ENCODE measurements at places on chromosomes 2 and 18. TPM values are rescaled to one million over a fixed set of nuclear protein-coding genes. Genes with fewer than 3 reads are reported as not detected.

GRCh38 chr2:71409611-71410010 lies 43.8 kb upstream of the DYSF start:
- no peak for DNase-seq

DNA sequence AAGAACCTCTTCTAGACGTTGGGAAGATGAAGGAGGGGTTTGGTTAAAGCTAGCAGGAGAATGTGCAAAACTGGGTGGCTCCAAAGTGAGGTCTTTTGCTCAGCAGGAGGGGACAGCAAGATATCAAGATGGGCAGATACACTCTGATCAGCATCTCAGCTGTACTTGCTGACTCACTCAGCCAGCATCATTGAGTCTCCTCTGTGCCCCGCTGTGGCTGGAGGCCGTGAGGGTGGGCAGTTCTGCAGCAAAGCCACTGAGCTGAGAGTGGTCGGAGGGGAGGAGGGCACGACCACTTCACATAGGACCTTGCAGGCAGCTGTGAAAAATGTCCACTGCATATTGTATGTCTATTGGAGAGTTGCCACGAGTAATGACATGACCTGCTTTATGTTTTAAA lies 152.0 kb downstream of the CAPN13 start:
- DNase-seq = peak; percentile 51

DSC2 gene
- total RNA-seq = not detected

- no peak for DNase-seq
These were observed 10.2 kb upstream of the LIMS2 start for GRCh38 chr2:127685410-127686080.

ALS2 gene
- total RNA-seq = 30.6 TPM

DNA sequence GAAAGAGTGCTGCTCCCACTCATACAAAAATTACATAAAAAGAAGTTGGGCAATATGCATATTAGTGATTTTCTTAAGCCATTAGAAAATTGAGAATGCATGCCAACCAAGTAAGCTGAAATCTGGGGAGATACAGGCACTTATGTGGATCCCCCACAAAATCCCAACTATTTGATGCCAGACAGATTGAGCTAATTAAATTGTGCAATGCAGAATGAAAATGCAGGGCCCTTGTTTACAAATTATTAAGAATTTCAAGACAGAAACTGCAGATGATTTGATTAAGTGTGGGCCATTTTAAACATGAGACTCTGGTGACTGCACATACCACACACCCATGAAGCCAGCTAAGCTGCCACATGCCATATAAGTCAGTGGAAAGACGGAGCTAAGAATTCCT lies 554.5 kb downstream of the CBLN2 start:
- DNase-seq = no peak

DNA sequence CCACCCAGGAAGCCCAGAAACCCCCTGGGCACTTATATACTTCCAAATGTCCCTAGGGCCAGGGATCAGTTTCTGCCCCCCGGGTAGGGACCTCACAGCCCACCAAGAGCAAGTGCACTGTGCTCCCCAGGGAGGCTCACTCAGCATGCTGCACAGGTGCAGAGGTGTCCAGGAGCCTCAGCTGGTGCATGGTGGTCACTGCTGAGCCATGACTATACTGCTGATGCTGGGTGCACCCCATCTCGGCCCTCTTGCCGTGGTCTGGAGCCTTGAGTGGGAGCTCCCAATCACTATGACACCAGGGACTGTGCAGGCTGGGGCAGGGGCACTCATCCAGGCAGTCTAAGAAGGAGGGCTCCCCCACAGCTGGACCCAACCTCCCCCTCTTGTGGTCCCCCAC lies 617.8 kb upstream of the RAB6C start:
- DNase-seq = no peak

- DNase-seq = peak; percentile 45
These were observed 62.3 kb upstream of the CCDC195 start for GRCh38 chr2:224778474-224778877.

GRCh38 chr2:239801404-239802184 lies 223.5 kb downstream of the NDUFA10 start:
- DNase-seq = no peak

RTP5 gene
- total RNA-seq = not detected

DNA sequence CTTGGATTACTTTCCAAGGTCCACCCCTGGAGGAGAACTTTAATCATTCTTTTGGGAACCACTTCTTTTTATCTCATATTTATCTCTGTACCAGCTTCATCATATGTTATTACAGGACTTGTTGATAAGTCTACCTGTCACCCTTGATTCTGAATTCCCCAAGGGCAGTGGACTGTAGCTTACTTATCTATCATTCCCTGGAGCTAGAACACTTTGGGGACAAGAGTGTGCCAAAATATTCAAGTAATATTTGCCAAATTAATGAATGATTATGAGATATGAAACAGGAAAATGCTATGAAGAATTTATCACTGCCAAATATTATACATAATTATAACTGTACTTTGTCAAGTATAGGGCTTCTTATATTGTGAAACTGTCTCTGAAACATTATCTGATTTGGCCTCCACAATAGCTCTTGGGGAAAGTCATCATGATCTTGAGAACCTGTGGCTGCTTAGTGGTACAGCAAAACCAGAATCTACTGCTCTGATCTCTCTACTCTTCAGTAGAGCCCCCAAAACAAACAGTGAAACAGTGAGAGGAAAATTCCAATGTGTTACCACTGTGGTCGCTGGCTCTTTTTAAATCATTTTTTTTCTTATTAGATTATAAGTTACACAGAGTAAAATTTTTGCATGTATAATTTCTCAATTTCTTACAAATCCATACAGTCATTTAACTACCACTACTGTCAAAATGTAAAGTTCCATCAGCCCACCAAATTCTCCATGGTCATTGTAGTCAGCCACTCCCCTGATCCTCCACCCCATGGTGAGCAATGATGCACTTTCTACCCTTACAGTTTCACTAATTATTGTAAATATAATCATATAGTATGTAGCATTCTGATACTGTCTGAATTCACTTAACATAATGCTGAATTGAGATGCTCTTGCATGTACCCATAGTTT lies 197.5 kb downstream of the PIEZO2 start:
- DNase-seq = no peak

DNA sequence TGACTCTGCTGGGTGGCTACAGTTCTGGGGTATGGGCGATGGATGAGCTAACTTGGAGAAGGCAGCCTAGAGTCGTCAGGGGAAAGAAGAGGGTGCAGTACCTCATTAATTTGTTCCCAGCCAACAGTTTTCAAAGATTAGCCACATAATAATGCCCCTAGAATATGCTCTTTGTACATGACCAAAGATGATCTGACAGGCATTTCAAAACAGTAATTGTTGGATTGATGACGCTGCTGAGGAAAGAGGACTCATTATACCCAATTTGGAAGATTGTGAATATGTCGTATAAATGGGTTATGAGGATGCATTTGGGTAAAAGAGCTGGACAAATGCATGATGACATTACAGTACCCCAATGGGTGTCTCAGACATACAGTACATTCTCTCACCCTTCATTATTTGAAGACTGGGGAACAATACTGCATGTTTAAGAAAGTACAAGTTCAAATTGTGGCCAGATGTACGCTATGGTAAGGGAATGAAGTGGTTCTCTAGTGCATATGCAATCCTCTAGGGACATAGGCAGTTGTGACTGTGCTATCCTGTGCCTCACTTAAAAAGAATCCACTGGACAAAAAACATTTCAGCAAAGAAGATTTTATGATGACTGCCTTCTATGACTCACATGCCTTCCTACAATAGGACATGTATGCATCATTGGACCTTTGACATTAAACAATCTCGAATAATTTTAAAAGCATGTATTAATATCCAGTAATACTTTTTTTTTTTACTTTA lies 233.2 kb downstream of the CNTNAP5 start:
- DNase-seq = no peak

DNA sequence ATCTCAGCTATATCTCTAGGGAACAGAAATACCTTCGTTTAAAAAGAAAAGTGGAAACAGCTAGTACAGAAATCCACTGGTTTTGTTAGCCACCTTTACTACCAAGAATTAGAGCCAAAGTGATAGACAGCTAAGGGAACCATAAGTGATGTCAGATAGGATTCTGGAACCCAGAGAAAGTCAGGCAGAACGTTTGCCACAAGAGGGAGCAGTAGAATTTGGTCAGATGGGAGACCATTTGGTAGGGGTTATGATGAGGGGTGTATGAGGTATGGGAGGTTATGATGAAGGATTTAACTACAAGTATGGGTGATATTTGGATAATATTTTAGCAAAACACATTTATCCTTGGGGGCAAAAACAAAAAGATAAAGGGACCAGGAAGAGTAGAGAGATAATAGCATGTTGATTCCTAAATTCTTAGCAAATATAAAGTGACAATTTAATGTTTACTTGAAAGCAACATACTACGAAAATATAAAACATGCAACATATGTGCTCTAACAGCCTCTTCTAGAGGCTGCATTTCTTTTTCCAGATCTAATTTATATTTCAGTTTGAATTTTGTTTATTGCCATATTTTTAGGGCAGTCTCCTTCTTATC lies 3.3 kb downstream of the SLC8A1 start:
- peak; percentile 66 for DNase-seq

- peak; percentile 53 for DNase-seq
These were observed 56.0 kb downstream of the DCDC2C start for GRCh38 chr2:3759331-3759730.

CRYBA2 gene
- total RNA-seq = not detected

- DNase-seq = no peak
These were observed 949.2 kb downstream of the DSC3 start for GRCh38 chr18:30093376-30093775.

DNA sequence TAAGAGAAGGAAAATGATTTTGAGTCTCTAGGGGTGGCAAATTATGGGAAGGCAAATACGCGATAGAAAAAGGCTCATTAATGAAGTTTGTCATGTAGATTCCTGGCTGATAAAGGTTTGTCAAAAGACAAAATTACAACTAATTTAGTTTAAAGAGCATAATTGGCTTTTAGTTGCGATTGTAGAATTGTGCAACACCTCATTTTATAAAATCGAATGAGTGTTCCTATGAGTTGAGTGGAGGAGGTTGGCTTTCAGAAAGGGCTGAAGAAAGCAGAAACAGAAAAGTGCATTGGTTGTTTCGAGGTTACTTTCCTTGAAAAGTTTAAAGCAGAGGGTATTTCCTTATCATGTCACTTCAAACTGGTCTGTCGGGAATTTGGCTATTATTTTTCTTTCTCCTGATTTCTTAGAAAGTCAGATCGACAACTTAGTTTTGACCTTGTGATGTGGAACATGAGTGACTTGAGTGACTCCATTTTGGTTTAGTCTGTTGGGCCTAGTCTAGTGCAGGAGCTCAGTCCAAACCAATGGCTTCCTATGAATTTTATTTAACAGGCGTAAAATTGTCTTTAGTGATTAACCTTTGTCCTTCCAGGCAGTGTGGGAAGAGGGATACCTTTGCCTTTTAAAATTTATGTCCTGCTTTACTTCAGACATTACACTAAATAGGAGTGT lies 2.2 kb upstream of the PCYOX1 start:
- DNase-seq = no peak

DNA sequence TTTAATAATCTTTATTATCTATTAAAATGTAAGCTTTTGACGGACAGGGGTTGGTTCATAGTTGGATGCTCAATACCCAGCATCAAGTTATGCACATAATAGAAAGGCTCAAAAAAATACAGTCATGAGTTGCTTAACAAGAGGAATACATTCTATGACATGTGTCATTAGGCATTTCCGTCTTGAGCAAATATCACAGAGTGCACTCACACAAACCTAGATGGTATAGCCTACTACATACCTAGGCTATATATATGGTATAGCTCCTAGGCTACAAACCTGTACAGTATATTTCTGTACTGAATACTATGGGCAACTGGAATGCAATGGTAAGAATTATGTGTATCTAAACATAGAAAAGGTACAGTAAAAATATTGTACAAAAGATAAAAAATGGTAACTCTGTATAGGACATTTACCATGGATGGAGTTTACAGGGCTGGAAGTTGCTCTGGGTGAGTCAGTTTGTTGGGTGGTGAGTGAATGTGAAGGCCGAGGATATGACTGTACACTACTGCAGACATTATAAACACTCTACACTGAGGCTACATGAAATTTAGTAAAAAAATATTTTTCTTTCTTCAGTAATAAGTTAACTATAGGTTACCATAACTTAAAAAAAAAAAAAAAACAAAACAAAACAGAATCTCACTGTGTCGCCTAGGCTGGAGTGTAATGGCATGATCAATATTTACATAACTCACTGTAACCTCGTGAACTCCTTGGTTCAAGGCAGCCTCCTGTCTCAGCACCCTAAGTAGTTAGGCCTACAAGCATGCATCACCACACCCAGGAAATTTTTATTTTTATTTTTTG lies 201.2 kb downstream of the NBAS start:
- DNase-seq = peak; percentile 71

- DNase-seq = no peak
These were observed 15.5 kb downstream of the LPIN2 start for GRCh38 chr18:2997429-2997828.

GRCh38 chr2:61733563-61733962 lies 120.3 kb downstream of the FAM161A start:
- peak; percentile 10 for DNase-seq

DNA sequence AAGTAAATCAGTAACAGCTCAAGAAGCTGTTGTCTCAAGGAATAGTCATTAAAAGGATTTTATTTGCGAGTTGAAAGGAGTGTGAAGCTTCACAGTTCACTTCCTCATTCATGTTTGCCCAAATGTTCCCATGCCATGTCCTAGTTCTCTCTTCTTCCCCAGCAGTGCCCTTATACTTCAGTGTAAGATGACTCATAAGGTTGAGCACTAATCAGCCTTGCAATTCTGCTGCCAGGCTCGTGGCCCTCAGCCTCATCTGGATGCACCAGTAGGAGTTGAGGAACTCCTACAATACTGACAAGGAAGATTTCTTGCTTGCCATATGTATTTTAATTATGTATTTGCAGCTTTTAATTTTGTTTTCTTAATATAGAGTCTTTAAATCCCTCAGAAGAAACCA lies 1980.4 kb downstream of the SUCLG1 start:
- no peak for DNase-seq
